HL-60 (cell line): ENCODE measurements at places on chromosomes 12 and 14.

- DNase-seq = no peak
Observed at GRCh38 chr12:57012600-57013465, 3.5 kb downstream of the TAC3 start.

- DNase-seq = no peak
Observed at GRCh38 chr14:27727251-27727770, 1039.3 kb upstream of the FOXG1 start.

DNA sequence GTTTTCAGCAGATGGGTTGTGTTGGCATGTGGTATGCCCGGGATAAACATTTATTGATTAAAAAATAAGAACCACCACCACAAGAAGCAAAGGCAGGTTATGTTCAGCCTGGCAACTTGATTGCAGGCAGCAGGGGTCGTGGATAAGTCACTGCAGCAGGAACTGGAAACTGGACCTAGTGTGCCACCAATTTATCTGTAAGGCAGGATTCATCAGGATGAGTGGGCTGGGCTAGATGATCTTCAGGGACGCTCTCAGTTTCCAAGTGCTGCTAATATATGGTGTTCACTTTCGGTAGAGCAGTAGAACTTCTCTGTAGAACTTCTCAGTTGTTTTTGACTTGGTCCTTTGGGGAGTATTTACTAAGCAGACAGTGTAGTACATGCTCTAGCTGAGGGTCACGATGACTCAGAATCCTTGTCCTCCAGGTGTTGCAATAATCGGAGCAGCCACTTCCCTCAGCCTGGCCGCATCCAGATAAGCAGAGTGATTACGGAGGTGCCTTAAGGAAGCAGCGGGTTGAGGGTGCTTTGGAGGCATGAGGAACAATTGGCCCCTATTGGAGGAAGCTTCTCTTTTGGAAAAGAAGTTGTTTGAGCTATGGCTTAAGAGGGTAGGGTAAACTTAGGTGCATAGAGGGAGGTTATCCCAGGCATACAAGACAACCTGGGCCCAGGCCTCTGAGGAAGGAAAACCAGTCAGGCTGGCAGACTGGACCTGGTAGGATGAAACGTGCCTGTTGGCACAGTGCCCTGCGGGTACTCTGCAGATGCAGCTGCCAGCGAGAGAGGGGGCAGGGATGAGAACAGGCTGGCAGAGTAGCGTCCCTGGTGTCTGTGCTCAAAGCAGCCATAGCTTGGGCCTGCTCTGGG lies 104.0 kb downstream of the GPR135 start:
- DNase-seq = peak; percentile 94

DNA sequence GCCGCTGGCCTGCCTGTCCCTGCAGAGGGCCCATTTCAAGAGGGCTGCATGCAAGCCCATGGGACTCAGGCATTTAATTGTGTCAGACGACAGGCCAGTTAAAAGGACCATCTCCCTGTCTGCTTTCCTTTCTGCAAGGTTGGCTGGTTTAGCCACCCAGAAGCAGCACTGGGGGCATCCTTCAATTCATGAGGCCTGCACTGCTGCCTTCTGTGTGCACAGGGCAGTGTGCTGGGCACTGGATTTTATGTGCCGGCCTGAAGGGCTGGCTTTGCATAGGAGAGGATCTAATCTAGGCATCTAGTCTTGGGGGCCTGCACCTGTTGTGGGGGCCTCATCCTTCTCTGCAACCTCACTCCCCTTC lies 114.1 kb upstream of the FKBP4 start:
- no peak for DNase-seq

- DNase-seq = no peak
Observed at GRCh38 chr14:41642789-41643188, 36.1 kb downstream of the LRFN5 start.

- DNase-seq = no peak
Observed at GRCh38 chr12:79322905-79323304, 367.9 kb downstream of the PAWR start.

DNA sequence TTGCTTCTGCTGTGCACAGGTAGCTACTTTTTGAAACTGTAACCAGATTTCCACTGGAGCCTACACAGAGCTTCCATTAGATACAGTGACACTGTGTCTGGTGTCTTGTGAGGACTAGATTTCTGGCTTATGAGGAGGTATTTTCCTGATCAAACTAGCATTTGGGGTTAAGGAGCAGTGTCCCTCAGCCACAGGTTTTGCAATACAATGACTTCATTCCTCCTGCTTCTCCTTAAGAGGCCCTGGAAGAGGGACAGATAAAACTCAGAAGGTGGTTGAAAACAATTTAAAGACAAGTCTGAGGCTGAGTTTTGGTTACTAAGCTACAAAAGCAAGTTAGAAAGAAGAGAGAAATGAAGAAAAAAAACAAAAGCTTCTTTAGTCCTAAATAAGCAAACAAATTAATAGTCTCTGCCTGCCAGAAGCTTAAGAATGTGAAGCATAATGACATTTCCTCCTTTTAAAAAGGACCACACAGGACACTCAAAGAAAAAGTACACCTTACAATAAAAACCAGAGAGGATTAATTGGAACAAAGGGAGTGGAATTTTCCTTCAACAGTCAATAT lies 53.0 kb downstream of the PKP2 start:
- DNase-seq = no peak

GRCh38 chr12:131074221-131075083 lies 120.7 kb downstream of the ADGRD1 start:
- DNase-seq = no peak

DNA sequence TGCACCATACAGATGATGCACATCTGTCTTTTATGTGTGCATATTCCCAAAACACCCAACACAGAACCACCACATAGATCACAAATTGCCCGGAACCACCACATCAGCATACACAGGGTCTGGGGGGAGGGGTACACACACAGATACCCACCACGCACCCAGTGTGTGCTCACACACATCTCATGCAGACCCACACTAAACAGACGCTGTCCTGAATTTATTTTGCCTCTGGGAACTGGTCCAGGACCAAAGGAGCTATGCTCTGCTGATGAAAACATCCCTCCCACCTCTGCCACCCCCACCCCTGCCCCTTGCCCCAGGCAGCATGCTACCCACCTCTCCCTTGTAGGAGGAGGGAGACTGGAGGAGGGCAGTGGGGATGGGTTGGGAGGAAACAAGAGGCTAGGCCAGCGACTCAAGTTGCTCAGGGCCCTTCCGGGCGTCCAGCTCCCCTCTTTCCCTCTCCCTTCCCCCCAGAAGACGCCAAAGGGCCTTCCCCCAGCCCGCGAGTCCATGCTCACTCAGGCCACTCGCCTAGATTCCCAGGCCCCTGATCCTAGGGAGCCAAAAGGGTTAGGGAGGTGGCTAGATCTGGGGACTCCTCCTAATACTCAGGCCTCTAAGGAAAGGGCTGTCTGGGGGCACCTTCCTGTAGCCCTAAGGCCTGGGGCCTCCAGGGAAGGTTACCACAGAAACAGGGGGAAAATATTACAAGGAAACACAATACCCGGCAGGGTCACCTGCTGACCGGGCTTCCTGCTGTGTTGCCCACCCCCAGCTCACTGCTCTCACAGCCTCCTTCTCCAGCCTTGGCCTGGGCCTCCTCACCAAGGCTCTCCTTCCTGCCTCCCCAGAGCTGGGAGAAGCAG lies 3.1 kb downstream of the HDAC7 start:
- no peak for DNase-seq

- no peak for DNase-seq
Observed at GRCh38 chr12:946631-947030, 2.9 kb downstream of the RAD52 start.

- no peak for DNase-seq
Observed at GRCh38 chr12:123726244-123726643, 14.1 kb downstream of the ATP6V0A2 start.

DNA sequence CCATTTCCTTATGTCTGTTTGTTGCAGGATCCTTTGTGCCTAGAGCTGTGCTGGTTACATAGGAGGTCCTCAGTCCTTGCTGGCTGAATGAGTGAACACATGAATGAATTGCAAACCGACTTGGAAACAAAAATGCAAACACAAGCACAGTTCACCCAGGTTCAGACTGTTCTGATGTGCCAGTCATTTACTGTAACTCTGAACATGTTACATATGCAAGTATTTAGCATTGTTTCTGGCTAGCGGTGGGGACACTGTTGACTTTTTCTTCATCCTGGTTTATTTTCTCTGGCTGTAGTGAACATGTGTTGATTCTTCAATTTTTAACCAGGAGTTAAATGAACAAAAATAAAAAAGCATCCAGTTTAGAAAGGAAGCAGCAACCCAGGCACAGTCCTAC lies 33.4 kb downstream of the TSPAN9 start:
- DNase-seq = no peak

GRCh38 chr12:24424889-24425600 lies 475.6 kb upstream of the SOX5 start:
- DNase-seq = no peak

GRCh38 chr12:7060353-7060954 lies at the start of gene C1S:
C1S (plus strand) TSS chr12:7060718; CDS start chr12:7061913, 1,195 bp downstream.
- DNase-seq = no peak

DNA sequence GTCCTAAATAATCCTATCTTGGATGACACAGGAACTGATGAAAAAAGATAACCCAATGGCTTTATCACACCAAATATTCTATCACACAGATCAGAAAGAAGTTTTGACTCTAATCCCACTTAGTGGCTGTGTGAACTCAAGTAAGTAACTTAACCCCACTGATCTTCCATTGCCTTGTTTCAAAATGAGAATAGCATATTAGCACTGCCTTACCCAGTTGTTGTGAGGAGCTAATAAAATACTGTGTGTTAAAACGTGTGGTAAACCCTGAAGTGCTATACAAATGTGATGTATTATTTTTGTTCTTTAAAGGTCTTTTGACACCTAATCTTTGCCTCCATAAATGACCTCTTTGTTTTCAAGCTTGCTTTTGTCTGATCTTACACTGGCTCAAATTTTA lies 60.9 kb upstream of the ARID2 start:
- DNase-seq = no peak

DNA sequence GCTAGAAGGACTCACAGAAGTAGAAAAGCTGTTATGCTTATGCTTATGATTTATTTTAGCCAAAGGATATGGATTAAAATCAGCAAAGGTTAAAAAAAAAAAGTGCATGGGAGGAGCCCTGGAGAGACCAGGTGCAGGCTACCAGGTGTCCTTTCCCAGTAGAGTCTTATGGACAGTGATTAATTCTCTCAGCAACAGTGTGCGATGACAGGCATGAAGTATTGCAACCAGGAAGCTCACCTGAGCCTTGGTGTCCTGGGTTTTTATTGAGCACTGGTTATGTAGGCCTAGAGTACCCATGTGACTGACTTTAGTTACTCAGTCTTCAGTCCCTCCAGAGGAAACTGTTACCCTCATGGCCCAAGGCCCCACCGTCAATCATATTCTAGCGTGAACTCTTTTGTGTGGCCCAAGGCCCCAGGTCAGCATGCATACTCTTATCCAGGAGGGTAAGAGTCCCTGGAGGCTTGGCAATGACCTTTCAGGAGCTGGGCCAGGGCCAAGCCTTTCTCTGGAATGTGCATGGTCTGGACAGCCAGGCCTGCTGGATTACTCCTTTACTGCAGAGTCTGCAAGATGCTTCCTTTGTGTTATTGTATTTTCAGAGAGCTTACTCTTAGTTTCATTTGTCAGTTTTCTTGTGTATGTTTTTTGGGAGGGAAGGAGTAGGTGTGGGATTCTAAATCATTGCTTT lies 69.6 kb upstream of the RD3L start:
- no peak for DNase-seq
